Activated naive CD4-positive, alpha-beta T cell treated with anti-CD3 and anti-CD28 coated beads, Interleukin-2, amount 10 ng/mL, durations not matched to agents 5 hours and 36 hours (primary cell): ENCODE measurements at places on chromosomes 4 and X. TPM values are rescaled to one million over a fixed set of nuclear protein-coding genes. Genes with fewer than 3 reads are reported as not detected.

Gene PABPC1L2B
- not detected for total RNA-seq

Gene EMCN
- not detected for total RNA-seq

Gene HMGB3
- 53.1 TPM for total RNA-seq

Gene TEX13C
- not detected for total RNA-seq

Gene HELT
- not detected for total RNA-seq

Gene SH3TC1
- 24.8 TPM for total RNA-seq

Gene TCEAL7
- total RNA-seq = not detected
